ENCODE measurements at places on chromosomes 12 and 14.

GRCh38 chr12:3752741-3753486 lies at the start of gene CRACR2A:
Gene CRACR2A (minus strand): TSS chr12:3753109. CDS start chr12:3696999, 56,110 bp downstream.
- peak; percentile 6 for DNase-seq

DNA sequence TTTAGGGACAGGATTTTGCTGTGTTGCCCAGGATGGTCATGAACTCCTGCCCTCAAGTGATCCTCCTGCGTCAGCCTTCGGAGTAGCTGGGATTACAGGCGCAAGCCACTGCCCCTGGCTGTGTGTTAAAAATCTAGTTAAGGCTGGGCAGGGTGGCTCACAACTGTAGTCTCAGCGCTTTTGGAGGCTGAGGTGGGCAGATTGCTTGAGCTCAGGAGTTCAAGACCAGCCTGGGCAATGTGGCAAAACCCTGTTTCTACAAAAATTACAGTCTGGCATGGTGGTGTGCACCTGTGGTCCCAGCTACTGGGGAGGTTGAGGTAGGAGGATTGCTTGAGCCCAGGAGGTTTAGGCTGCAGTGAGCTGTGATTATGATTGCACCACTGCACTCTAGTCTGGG lies 9.2 kb downstream of the DDIT3 start:
- no peak for DNase-seq

DNA sequence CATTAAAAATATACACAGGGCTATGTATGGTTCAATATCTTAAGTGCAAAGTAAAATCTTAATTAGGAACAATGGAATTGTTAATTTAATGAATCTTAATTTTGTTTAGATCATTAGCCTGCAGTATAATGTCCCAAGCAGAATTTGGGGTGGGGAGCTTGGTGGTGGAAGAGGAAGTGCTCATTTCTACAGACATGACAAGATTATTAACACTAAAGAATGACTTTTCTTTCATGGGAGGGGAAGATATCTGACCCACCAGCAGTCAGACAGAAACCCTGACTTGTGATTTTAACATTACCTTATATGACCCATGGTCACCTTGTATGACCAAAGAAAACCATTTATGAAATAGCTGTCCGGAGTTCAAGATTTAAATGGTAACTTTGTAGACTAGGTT lies 41.3 kb upstream of the HIF1A start:
- no peak for DNase-seq

- no peak for DNase-seq
Observed at GRCh38 chr14:90508536-90509254, 111.9 kb downstream of the CALM1 start.

- DNase-seq, result no peak
Observed at GRCh38 chr12:66290716-66291200, 11.5 kb upstream of the HELB start.

DNA sequence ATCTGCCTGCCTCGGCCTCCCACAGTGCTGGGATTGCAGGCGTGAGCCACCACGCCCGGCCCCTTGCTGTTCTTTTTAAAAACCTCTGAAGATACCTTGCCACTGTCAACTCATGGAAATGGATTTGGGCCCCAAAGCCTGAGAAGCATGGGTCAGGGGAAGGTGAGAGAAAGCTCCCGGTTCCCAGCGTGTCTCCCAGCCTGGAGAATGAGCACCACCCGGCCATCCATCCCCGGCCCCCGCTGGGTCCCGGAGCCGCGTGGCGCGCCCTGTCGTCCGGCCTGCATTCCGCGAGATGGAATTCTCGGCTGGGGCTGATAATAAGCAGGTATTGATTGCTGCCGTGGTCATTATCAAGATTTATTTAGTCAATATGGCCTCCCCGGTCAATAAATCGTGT lies 126.5 kb upstream of the MYL2 start:
- DNase-seq, result no peak

DNA sequence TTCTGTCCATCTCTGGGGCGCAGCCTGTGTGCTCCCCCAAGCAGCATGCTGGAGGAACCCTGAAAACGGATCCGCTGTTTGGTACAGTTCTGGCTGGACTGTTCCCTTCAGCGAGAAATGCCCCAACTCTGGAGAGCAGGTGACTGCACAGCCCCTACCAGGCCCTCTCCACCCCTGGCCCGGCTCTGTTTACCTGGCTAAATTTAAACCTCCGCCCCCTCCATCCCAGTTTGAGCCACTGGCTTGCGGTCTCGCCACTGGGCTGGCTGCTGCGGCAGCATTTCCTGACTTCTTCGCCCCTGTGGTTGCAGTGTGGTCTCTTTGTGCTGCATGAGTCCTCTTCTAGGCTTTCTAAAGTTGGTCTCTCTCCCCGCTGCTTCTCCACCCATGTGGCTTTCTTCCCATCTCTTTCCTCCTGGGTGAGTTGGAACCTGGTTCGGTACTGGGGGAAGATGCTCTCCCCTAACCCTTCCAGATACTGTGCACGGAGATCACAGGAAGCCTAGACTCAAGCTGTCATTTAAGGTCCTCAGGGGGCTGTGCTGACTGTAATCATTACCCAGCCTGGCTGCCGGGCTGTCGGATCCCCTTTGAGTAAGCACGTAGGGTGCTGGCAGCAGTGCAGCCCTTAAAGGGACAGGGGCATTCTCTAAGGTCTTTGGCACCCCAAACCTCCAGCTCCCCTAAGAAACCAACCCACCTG lies 60.6 kb downstream of the FBXL14 start:
- DNase-seq, result no peak

- DNase-seq, result no peak
Observed at GRCh38 chr14:73725116-73726024, 11.2 kb upstream of the PNMA1 start.

DNA sequence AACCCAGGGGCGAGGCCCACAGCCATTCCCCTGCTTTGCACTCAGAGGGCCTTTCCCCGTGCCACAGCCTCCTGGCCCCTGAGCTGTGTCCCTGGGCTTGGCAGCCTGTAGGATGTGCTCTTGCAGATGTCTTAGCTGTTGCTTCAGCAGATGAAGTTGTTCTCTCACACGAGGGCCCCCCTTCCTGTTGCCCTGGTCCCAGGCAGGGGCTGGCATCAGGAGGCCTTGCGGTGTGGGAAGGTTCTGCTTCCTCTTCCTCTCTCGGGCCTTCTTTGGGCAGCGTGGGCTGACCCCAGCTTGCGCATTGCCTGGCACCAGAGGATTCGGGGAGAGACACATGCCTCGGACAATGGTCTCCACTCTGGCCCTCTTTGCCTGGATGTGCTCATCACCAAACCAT lies 12.7 kb downstream of the PROX2 start:
- no peak for DNase-seq

DNA sequence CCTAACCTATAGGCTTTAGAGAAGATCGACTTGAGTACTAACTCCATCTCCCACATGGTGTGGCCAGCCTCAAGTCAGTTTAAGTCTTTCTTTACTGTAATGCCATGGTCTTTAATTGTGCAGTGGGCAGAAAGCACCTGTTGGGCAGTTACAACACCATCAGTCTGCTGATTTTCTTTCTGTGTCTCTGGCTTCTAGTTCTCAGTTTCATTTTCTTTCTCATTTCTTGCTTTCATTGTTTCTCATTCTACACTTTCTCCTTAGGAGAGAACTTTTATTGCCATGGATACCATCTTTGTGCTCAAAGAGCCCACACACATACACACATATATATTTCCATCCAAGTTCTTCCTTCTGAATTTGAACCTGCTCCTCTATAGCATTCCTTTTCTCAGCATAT lies 96.1 kb upstream of the SLC16A7 start:
- no peak for DNase-seq

DNA sequence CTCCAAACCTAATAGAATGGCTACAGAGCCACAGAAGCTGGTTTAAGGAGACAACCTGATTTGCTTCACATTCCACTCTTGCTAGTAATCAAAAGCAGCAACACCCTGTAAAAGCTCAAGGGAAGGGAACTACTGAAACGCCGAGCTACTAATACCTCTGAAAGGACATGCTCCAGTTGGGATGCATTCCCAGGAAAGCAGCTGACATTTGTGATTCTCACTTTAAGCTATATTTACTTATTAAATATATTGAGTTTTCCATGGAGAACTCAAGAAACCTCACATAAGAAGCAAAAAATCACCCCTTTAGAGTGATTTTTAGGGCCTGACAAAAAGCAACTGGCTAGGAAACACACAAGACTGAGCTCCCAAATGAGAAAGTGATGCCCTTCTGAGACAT lies 1073.0 kb upstream of the FLRT2 start:
- DNase-seq, result no peak

GRCh38 chr12:16563504-16563903 lies 42.5 kb downstream of the LMO3 start:
- DNase-seq, result no peak

- DNase-seq, result peak; percentile 44
Observed at GRCh38 chr14:71551291-71551950, 380.8 kb upstream of the RGS6 start.

Data from AG04450 (cell line).